ENCODE measurements at places on chromosomes 6 and 20.

- no peak for DNase-seq
Measured at GRCh38 chr6:155313602-155314091, 637 bp downstream of the TFB1M start.

DNA sequence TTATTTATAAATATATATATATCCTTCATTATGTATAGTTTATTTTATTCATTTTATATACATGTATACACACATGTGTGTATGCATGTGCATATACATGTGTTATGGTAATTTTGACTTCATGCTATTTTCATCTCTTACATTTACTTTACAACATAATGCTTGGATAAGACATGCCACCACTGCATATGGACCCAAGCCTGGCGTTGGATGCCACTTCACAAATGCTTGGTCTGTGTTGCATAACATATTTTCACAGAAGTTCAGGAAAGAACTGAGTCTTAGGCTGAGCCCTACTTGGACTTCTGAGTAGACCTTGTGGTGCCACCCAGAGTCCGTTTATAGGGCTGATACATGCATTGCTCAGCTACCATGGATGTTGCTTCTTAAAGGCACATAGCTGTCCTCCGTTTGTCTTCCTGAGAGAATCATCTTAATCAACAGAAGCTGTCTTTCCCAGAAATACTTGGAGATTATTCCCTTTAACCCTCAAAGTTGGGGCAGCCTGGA lies 337.8 kb downstream of the BTBD3 start:
- no peak for DNase-seq

GRCh38 chr6:14873101-14873500 lies 372.8 kb upstream of the JARID2 start:
- no peak for DNase-seq

DNA sequence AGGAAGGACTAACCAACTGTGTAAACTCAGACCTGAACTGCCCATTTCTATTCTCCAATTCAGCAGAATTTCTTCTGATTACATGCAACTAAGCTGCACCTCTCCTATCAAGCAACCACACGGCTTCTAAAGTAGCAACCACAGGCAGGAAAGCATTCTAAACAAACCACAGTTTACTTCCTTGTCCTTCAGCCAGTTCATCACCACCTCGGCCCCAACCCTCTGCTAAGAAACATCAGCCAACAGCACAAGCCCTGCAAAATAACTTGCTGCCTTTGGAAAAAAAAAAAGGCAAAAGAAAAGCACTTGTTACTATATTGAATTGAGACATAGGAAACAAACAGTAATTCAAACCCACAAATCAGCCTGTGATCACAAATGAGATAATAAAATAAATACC lies 140.3 kb downstream of the NFATC2 start:
- DNase-seq, result no peak

GRCh38 chr20:57464642-57465211 lies 60.2 kb downstream of the CTCFL start:
- no peak for DNase-seq

- DNase-seq, result no peak
Measured at GRCh38 chr6:25326126-25326525, 47.0 kb downstream of the CARMIL1 start.

- DNase-seq, result peak; percentile 59
Measured at GRCh38 chr20:13819885-13820645, 35.2 kb downstream of the NDUFAF5 start.

DNA sequence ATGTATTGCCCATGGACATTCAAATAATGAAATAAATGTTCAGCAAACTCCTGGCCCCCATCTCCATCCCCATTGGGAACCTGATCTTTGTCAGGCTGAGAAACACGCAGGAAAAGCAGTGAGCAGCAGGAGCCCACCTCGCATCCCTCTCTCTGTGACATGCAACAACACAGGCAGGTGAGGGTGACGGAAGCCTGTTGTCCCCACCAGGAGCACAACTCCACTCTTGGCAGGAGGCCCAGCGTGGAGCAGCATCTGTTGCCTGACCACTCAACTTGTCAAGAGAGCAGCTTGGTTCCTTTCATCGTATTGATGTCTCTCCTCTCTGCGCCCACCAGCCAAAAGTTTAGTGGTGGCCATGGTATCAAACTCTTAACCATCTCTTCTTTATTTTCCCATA lies 586.9 kb upstream of the ARID1B start:
- no peak for DNase-seq

GRCh38 chr6:138406443-138406842 lies 2.4 kb downstream of the HEBP2 start:
- no peak for DNase-seq

DNA sequence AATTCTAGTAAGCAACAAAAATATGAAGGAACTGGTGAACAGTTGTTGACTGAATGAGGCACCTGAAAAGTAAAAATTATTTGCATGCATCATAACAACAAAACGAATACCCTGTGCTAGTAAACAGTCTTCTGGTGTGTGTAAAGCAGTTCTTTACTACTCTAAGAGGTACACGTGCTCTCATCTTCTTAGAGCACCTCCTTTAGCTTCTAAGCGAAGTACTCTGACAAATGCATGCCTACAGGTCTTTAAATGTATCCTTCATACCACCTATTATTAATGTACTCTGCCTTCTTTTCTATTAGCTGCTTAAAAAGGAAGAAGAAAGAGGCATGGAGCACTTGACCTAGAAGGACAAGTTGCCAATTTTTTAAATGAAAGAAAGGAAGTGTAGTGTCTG lies 32.2 kb upstream of the MYB start:
- DNase-seq, result no peak

DNA sequence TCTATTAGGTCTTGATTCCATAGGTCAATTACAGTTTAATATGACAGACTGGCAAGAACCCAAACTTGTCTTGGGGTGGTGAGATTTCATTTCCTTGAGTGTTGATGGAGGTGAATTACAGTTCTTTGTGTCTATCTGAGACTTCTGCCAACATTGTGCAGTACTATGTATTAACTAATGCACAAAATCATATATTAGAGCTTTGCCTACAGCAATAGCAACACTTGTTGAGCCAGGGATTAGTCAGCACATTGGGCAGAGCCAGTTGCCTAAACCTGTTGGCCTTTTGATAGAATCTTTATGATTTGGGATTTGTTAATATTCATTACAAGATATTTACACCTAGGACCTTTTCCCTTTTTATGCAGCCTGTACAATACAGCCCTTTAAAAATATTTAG lies 135.3 kb upstream of the CENPW start:
- DNase-seq, result no peak

- no peak for DNase-seq
Measured at GRCh38 chr20:3861191-3861590, 14.6 kb downstream of the MAVS start.

- no peak for DNase-seq
Measured at GRCh38 chr6:20279051-20279450, 66.8 kb upstream of the MBOAT1 start.

DNA sequence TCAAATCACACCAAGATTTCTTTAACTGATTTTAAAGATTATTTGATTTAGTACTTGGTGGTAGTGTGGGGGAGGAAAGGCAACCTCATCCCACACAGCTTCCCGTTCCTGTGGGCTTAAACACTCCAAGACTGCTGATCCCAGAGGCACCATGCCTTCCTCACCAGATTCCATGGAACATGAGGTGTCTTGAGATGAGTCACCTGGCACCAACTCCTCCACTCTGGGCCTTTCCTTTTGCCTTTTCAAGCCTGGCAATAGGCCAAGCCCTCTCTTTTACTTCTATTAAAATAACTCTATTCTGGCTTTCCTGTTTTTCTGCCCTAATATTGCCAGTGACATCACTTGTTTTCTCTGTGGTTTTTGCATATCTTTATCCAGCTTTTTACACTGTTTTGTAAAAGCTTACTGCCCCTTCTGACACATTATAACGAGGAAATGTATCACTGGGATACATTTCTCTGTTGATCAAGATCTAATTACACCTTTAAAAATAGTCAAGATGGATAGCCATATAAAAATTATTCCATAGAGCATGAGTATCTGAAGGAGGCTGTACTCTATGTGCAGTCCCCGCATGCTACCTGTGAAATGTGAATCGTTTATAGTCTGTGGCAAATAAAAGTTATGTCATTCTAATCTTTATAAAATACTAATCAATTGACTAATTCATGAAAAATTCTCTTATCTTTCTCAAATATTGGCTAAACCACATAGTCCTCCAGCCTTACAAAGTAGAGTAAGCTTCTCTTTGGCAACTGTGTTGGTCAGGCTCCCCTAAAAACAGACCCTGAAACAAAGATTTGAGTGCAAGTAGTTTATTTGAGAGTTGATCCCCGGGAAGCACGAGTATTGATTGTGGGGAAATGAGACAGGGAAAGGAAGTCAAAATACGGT lies 257.8 kb upstream of the KCNQ5 start:
- DNase-seq, result peak; percentile 95

GRCh38 chr6:81806793-81807565 lies 54.5 kb upstream of the TENT5A start:
- DNase-seq, result no peak

- DNase-seq, result no peak
Measured at GRCh38 chr6:152054441-152054840, 247.0 kb downstream of the ESR1 start.

DNA sequence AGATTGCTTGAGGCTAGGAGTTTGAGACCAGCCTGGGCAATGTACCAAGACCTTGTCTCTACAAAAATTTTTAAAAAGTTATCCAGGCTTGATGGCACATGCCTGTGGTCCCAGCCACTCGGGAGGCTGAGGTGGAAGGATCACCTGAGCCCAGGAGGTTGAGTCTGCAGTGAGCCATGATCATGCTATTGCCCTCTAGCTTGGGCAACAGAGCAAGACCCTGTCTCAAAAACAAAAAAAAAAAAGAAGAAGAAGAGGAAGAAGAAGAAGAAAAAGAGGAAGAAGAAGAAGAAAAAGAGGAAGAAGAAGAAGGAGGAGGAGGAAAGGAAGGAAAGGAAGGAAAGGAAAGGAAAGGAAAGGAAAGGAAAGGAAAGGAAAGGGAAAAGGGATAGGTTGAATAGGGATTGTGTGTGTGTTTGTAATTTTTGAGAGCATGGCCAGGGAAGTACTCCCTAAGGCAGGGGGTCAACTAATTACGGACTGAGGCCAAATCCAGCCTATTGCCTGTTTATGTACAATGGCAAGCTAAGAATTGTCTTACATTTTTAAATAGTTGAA lies 43.0 kb upstream of the ZNF217 start:
- no peak for DNase-seq

DNA sequence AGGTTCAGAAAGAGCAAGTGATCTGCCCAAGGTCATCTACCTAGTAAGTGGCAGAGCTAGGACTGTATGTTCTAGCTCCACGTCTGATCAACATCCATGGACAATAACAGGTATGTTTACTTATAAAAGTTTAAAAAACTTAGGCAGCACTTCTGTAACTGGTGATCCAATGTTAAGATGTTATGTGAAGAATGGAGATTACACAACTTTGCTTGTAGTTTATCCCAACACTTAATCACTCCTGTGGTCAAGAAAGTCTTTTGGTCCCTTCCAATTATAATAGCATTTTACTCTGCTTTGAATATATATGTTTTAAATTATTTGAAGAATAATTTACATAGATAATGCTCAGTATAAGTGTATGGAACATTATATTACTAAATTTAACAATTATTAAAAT lies 4.8 kb downstream of the FBXO30 start:
- DNase-seq, result peak; percentile 15

- DNase-seq, result no peak
Measured at GRCh38 chr6:43823879-43824702, 54.1 kb downstream of the VEGFA start.

DNA sequence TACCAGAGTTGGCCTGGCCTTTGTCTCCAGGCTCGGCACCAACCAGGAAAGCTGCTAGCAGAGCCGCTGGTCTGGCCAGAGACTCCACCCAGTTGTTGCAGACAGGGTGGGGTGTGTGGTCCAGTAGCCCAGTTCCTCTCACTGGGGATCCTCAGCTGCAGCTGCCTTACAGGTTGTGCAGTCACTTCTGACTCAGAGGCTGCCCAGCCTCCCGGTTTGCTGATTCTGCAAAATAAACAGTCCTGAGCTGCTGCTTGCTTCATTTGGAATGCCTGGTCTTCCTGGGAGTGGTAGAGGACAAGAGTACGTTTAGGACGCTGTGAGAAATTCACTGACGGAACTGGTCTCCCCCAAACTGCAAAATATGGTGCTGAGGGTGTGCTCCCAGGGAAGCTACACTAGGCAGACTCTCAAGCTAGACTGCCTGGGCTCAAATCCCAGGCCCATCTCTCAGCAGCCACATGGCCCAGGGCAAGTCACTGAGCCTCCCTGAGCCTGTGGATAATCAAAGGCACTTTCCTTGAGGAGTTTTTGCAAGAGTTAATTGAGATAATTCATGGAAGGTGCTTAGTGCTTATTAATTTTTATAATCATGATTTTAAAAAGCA lies 246.1 kb downstream of the TFAP2C start:
- peak; percentile 75 for DNase-seq

DNA sequence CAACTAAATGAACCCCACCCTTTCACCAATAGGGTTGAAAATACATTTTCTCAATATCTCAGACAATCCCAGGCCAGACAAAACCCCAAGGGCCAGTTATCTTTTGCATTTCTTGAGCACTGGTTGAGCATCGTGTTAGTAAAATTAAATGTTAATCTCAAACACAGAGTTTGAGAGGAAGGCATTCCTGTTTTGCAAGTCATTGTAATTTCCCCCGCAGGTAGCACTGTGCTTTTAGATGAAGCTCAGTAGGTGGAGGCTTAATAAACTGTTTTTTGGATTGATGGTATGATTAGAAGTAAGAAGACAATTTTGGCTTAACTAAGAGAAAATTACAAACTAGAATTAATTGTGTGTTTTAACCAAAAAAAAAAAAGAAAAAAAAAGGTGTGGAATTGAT lies 998.6 kb upstream of the FLRT3 start:
- DNase-seq, result no peak

- DNase-seq, result no peak
Measured at GRCh38 chr6:43934183-43934802, 164.3 kb downstream of the VEGFA start.

GRCh38 chr6:94367316-94367715 lies 948.0 kb upstream of the EPHA7 start:
- no peak for DNase-seq

DNA sequence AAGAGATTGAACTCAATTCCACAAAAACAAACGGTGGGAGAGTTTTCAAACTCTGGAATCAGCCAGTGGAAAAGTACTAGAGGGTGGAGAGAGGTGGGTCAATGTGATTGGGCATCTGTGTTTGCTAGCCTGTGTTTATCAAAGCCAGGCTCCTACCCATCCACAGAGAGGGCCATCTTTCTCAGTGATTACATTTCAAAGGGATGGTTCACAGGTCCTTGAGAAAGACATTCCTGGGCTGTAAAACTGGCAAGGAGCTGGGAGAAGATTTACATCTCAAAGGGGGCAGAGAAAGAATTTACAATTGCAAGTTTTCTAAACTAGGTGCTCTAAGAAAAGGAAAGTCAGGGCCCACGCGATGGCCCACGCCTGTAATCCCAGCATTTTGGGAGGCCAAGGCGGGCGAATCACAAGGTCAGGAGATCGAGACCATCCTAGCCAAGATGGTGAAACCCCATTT lies 146.8 kb upstream of the UST start:
- DNase-seq, result no peak

- no peak for DNase-seq
Measured at GRCh38 chr6:56525974-56526789, 116.5 kb downstream of the DST start.

All from fibroblast of skin of scalp (primary cell).